GM12891 (cell line): ENCODE measurements at places on chromosomes 12 and 14.

GRCh38 chr14:60705100-60705499 lies 19.1 kb downstream of the SIX4 start:
- no peak for DNase-seq

DNA sequence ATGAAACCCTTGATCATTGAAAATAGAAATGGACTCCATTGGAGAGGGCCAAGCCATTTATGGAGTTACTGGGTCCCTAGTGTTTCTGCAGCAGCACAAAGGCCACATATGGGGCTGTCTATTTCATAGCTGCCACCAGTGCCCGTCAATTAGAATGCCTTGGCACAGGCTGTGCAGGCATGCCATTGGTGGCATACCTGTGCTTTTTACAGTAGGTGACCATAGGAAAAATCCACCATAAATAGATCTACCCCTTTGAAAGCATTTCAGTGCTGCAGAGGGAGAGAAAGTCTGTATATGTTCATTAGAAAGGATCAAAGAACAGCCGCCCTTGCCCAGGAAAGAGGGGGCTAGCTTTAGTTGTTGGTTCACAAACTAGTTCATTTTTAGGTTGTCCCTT lies 13.1 kb downstream of the MYBPC1 start:
- no peak for DNase-seq

DNA sequence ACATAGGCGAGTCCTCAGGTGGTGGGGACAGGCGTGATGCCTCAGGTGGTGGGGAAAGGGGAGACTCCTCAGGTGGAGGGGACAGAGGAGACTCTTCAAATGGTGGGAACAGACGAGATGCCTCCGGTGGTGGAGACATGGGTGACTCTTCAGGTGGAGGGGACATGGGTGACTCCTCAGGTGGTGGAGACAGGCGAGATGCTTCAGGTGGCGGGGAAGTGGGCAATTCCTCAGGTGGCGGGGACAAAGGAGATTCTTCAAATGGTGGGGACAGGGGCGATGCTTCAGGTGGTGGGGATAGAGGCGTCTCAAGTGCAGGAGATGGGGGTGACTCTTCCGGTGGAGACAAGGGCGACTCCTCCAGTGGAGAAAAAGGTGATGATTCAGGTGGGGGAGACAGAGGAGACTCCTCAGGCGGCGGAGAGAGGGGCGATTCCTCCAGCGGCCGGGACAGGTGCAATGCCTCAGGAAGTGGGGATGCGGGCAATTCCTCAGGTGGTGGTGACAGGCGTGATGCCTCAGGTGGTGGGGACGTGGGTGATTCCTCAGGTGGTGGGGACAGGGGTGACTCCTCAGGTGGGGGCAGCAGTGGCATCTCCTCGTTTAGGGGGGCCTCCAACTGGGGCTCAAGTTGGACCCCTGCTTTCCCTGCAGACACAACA lies 8.7 kb downstream of the KMT2D start:
- no peak for DNase-seq

GRCh38 chr14:54713379-54713778 lies 146.5 kb downstream of the SAMD4A start:
- DNase-seq, result no peak

DNA sequence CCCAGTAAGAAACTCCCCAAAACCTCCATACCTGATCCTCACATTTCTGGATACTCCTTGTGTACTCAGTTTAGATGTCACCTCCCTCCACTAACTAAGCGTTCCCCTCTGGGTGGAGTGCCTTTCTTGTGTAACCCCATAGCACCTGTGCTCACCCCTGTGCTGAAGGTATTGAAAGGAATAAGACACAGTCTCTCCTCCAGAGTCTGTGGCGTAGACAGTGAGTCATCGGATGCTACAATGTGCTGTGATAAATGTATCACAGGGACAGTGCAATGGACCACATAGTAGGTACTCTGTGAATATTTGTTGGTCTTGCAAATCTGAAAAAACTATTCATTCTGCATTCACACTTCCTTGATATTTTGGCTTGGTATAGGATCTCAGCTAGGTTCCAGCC lies 30.8 kb downstream of the TSPAN9 start:
- no peak for DNase-seq

GRCh38 chr12:123278101-123278627 lies 6.5 kb upstream of the CDK2AP1 start:
- peak; percentile 51 for DNase-seq

DNA sequence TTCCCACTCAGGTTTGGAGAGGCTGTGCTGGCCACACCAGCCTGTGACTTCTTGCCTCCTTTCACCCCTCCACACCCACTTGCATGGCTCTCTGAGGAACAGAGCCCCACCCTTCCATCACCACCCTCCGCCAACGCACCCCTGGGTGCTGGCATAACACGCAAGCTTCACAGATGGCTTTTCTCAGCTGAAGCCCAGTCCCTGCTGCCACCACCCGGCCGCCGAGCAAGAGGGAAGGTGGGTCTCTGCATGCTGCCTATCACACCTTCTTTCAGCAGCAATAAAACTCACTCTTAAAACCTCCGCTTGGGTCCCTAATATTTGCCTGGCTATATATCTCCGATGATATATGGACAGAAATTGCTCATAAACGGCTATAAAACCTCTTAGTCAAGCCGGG lies 41.6 kb downstream of the SMUG1 start:
- DNase-seq, result no peak

DNA sequence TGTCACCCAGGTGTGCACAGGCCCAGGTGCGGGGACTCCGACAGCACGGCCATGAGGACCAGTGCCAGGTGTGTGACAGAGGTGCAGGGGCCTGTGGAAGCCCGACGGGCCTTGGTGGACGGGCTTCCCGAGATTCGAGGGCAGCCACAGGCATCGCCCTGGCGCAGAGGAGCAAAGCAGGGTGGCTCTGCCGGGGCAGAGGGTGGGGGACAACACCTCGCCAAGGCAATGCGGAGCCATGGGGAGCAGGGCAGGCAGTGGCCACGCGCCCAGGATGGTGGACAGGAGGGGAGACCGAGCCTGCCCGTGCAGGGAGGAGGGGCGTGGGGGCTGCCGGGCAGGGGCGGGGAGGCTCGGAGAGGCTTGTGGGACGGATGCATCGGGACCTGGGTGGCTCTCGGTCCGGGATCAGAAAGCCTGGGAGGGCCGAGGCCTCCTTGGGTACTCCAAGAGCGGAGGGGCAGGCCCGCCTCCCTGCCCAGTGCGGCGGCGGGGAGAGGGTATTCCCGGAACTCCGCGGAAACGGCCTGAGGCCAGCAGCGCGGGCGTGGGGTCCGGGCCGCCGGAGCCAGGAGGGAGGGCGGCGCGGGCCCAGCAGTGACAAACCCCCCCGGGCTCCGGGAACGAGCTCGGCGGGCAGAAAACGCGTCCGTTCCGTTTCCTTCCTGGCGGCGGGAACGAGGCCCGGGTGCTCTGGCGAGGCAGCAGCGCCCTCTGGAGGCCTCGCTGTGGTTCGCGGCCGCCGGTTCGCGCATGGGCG lies 1.6 kb downstream of the TMEM121 start:
- peak; percentile 96 for DNase-seq

DNA sequence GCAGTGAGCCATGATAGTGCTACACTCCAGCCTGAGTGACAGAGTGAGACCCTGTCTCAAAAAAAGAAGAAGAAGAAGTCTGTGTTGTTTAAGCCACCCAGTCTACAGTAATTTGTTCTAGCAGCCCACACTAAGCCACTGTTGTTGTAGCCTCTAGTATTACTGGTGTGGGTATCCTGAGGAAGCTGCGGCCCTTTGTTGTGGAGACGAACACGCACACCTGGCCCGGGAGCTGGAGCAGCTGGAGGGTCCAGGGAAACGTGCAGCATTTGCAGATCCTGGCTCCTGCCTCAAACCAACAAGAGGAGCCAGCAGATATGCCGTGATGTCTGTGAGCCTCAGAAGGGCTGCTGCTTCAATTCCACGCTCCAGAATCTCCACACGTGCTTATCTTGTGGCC lies 65.3 kb downstream of the MAP1LC3B2 start:
- DNase-seq, result no peak

DNA sequence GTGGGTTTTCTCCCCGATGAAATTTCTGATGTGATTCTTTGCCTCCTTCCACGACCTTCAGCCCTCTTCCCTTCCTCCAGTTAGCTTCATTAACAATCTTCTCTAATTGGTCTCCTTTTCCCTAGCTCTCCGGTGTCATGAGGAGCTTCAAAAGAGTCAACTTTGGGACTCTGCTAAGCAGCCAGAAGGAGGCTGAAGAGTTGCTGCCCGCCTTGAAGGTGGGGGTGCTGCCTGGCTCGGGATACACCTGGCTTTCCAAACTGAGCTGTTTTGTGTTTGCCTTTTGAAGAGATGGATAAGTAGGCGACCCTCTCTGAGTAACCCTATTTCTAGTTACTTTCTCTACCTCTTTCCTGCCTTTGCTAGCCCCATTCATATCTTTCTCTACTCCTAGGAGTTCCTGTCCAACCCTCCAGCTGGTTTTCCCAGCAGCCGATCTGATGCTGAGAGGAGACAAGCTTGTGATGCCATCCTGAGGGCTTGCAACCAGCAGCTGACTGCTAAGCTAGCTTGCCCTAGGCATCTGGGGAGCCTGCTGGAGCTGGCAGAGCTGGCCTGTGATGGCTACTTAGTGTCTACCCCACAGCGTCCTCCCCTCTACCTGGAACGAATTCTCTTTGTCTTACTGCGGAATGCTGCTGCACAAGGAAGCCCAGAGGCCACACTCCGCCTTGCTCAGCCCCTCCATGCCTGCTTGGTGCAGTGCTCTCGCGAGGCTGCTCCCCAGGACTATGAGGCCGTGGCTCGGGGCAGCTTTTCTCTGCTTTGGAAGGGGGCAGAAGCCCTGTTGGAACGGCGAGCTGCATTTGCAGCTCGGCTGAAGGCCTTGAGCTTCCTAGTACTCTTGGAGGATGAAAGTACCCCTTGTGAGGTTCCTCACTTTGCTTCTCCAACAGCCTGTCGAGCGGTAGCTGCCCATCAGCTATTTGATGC lies 797 bp downstream of the ESPL1 start:
- DNase-seq, result no peak

DNA sequence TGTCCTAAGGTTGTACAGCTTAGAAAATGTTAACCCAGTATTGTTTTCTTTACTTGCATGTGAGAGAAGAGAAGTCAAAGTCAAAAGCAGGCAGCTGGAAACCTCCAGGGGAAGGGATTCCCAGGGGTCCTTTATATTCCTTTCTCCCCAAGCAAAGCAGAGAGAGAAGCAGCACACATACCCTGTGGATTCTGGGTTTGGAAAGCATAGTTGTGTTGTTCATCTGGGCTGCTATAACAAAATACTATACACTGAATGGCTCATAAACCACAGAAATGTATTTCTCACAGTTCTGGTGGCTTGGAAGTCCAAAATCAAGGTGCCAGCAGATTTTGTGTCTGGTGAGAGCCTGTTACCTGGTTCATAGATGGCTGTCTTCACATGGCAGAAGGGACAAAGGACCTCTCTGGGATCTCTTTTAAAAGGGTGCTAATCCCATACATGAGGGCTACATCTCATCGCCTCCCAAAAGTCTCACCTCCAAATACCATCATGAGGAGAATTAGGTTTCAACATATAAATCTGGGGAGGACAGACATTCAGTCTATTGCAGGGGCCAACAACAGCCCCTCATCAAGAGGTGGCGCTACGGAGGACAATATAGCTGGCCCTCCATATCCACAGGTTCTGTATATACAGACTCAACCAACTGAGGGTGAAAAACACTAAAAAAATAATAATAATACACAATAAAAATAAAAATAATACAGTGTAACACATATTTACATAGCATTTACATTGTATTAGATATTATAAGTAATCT lies 19.3 kb upstream of the PCNX1 start:
- DNase-seq, result no peak

DNA sequence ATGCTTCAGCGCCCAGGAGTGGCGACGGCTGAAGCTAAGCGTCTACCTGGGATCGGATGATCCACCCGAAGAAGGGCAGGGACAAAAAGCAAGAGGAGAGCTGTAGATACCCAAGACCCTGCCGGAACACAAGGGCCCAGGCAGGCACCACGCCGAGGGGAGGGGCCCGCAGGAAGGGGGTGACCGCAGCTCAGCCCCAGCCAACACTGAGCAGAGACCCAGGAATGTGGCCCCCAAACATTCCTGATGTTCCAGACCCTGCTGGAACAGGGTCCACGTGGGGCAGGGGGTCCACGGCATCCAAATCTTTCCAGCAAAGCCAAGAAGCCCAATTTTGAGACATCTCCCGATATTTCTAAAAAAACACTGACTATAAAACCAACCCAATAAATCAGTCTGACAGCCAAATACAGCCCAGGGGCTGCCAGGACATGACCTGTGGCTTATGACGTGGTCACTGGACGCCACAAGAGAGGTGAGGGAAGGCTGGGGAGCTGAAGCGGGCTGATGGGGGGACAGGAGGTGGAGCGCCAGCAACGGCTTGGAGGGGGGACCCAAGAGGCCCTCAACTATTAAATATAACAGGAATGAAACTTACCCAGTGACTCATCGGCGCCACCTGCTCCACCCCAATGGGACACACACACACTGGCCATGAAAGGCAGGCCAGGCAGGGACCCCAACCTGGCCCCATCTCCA lies 58.9 kb downstream of the NCOR2 start:
- peak; percentile 76 for DNase-seq

DNA sequence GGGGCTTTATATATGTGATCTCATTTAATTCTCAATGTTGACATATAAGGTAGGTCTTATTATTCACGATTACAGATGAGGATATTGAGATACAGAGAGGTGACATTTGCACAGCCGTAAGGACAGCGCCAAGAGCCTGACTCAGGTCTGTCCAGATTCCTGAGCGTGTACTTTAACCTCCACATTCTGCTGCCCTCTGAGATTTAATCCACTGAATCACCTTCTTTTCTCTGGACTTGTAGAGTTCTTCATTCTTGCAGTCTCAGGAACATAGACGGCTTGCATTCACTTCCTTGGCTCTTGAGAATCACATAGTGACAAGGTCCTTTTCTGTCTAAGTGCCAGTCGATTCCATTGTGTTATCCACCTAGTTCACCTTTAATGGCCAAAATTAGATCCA lies 141.0 kb upstream of the ARHGAP5 start:
- no peak for DNase-seq

DNA sequence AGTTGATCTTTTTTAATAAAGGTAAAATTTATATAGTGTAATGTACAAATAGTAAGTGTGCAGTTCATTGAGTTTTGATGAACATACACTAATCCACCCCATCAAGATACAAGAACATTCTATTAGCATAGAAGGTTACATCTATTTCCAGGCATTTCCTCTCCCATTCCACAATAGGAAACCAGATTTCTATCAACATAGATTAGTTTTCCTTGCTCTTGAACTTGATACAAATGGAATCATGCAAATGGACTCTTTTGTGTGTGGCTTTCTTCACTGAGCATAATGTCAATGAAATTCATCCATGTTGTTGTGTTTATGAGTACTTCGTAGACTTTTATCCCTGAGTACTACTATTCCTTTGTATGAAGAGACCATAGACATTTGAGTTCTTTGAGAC lies 10.8 kb downstream of the STYX start:
- no peak for DNase-seq

- DNase-seq, result no peak
These were observed 100.7 kb downstream of the PPP2R5C start for GRCh38 chr14:101862177-101862576.

DNA sequence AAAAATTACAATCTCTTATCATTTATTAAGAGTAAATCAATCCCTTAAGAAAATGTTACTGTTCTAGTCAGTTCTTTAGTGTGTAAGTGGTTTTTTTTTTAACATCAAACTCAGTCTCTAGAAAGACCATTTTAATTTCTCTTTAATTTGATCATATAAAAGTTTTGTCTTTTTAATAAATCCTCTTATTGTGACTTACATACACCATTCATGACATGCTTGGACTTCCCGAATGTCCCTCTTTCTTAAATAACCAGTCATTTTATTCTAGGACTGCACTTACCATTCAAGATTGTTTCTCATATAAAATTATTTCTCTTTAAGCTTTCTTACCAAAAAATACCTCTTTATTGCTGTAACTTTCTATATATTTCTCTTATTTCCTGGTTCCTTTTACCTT lies 60.8 kb upstream of the EVL start:
- DNase-seq, result no peak
